Memory B cell (primary cell): ENCODE measurements at places on chromosomes 2 and 18.

DNA sequence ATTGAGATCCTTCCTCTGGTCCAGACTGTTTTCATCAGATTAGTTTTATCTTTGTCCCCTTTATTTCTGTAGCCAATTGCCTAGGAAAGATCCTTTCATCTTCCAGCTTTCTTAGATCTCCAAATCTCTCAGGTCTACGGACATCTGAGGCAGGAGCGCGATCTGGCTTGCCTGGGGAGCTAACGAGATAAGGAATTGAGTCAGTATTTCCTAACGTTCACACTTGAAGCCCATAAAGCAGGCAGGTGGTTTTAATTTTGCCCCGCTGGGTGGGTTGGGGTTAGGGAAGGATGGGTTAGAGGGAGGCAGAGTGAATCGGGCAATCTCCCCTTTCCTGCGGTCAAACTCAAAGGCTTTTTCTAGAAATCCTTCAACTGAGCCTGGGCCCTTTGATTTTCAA is 727 bp upstream of the TTLL4 start:
- DNase-seq, result no peak

DNA sequence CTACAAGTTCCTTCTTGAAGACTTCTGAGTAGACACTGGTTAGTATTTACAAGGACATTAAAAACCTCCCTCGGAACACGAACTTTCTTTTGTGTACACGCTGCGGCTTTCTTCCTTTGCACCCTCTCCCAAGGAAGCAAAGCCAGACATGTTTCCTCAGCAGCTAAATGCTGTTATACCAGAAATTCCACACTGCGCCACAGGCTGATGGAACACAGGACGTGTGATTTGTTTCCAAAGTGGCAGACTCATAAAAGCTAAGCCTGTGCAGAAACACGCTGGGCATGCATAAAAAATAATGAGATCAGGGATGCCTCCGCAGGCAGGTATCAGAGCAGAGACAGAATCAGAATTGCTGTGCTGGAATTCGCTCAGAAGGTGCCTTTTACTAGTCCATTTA is 73.0 kb upstream of the RGPD5 start:
- DNase-seq, result no peak

- no peak for DNase-seq
These were observed 1092.5 kb downstream of the LRP1B start for GRCh38 chr2:141038341-141038740.

DNA sequence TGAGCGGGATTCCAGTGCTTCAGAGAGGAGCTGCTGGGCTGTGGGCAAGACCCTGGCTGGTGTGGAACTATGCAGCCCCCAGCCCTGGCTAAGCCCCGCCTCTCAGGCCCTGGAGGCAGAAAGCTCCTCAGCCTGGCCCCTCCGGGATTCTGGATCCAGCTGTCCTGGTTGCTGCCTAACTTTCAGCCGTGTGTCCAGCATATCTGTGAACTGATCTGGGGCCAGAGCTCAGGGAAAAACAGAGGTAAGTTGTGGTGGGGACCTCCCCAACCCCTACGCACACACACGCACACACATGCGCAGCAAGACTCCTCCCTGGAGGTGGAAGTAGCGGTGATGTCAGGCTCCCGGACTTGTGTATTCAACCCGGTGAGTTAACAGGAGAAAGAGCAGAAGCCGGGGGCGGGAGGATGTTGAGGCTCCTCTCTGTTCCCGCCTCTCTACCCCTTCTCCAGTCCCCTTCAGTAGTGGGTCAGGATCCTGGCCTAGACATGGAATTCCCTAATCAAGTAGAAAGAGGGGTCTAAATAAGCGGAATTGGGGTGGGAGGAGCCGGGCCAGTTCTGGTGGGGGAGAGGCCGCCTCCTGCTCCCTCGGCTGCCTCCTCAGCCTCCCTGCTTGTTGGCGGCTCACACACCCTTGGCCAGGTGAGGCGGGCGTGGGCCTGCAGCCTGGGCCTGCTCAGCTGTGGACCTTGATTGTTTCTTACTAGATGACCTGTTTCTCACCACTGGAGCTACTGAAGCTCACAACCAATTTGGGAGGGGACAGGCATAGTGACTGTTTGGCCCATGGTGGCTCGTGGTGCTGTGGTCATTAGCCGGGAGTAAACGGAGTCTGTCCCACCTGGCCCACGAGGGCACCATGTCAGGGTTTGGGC is 33.4 kb downstream of the SIX2 start:
- DNase-seq, result no peak

DNA sequence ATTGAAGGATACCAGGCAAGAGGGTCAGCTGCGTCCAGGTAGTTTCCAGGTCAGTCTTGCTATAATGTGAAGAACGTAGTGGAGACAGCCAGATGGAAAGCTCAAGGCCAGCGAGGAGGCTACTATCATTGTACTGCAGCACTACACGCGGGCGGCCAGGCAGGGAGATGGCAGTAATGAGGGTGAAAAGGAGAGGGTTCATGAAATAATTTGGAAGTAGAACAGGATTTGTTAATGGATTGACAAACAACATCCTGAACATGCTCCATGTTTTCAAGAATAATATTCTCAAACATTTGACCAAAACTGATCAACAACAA is 17.1 kb downstream of the SPIRE1 start:
- DNase-seq, result no peak

GRCh38 chr2:149055751-149056150 is 17.3 kb downstream of the LYPD6B start:
- no peak for DNase-seq
